ENCODE measurements at places on chromosomes 7 and 10.

DNA sequence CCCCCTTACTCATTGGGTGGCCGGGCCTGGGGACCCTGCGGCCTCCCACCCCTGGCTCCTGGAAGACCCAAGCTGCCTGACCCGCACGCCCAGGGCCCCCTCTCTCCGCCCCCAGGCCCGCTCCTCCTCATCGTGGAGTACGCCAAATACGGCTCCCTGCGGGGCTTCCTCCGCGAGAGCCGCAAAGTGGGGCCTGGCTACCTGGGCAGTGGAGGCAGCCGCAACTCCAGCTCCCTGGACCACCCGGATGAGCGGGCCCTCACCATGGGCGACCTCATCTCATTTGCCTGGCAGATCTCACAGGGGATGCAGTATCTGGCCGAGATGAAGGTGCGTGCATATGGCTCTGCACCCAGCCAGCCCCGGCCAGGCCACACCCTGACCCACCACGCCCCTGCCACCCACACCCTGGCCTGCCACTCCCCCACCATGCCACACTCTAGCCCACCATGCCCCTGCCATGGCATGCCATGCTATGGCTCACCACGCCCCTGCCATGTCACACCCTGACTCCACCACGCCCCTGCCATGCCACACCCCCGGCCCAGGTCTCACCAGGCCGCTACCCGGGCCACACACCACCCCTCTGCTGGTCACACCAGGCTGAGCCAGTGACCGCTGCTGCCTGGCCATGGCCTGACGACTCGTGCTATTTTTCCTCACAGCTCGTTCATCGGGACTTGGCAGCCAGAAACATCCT lies 18.7 kb upstream of the CSGALNACT2 start:
- DNase-seq = no peak

DNA sequence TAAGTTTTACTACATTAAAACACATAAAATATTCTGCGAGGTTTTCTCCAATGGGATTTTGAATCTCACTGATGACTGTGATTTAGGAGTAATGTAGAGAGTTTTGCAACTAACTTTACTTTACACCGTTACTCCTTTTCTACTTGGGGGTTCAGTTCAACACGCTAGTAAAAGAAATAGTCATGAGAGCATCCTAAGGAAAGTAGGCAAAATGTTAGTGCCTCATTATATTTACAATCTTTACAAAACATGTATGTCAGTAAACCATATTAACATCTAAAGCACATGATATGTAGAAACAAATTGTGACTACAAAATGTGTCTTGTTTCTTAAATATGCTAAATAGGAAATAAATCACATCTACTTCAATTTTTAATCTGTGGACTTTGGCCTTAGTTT lies 6.0 kb downstream of the MEOX2 start:
- no peak for DNase-seq

GRCh38 chr10:48237259-48238250 lies 36.9 kb downstream of the FRMPD2 start:
- no peak for DNase-seq

DNA sequence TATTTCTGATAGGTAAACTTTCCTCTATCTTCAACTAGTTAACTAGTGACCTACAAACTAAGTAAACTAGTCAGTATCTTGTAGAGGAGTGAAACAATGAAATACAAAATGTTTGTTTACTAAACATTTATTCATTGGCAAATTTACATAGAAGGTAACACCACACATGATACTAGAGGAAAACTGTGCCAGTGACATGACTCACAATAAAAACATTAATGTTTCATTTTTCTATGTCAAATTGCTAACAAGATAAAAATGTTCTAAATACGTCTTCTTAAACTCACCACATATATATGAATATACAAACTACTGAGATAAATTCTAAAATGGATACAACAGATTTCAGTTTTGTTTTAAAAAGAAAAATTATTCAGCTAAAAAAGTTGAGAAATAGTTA lies 471.3 kb downstream of the PARD3 start:
- no peak for DNase-seq

GRCh38 chr10:77121829-77122228 lies 515.8 kb downstream of the KCNMA1 start:
- no peak for DNase-seq

DNA sequence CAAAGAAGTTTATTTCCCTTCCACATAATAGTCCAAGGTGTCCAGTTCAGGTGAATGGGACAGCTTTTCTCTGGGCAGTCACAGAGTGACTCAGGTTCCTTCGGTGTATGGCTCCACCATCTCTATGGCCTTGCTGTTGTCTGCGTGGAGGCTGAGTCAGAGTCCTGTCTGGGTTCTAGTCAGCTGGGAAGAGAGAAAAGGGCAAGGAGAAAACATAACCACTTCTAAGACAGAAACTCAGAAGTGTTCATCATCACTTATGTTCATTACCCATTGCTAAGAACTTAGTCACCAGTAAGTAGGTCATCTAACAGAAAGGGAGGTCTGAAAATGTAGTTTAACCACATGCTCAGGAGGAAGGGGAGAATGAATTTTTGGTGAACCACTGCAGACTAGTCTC lies 32.4 kb upstream of the CCDC7 start:
- DNase-seq = peak; percentile 45

DNA sequence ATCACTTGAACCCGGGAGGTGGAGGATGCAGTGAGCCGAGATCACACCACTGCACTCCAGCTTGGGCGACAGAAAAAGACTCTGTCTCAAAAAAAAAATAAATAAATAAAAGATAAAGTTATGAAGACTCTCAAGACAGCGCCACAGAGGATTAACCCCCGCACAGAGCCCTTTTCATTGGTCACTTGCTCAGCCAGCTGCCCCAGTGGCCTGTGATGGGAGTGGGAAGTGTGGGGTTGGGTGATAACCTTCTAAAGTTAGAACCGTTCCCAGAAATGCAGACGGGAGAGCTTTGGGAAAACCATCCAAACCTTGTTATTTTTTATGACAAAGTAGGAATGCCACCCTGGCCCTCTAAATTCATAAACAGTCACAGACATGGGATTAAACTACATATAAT lies 57.4 kb downstream of the PARP12 start:
- DNase-seq = no peak

GRCh38 chr7:4144811-4145510 lies 537.1 kb upstream of the FOXK1 start:
- no peak for DNase-seq

DNA sequence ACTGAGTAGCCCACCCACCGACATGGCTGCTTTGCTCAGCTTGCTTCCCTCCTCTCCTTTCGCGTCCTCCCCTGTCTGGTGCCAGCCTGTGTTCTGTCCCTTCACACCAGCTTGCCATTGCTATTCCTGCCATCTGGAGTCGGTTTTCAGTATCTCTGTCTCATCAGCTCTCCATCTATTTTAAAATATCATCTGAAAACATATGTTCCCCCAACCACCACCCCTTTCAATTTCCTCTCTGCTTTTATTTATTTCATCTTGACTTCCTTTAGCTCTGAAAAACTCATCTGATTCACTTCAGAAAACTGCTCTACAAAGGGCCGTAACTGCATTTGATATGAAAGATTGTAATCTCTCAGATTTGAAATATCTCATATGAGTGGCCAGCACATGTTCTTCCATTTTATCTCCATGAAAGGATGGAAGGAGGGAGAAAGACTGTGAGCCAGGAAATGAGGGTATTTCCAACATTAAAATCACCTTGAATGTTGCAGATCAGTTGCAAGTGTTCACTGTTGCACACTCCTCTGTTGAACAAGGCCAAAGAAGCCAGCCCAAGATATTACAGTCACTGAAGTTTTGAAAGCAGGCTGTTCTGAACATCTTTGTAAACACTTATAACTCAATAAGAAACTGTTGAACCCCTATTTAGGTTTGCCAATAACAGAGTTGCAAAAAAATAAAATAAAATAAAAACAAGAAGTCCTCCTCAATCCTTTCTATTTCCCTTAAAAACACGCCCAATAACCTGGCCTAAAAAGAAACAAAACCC lies 202.4 kb upstream of the NEBL start:
- DNase-seq = no peak

DNA sequence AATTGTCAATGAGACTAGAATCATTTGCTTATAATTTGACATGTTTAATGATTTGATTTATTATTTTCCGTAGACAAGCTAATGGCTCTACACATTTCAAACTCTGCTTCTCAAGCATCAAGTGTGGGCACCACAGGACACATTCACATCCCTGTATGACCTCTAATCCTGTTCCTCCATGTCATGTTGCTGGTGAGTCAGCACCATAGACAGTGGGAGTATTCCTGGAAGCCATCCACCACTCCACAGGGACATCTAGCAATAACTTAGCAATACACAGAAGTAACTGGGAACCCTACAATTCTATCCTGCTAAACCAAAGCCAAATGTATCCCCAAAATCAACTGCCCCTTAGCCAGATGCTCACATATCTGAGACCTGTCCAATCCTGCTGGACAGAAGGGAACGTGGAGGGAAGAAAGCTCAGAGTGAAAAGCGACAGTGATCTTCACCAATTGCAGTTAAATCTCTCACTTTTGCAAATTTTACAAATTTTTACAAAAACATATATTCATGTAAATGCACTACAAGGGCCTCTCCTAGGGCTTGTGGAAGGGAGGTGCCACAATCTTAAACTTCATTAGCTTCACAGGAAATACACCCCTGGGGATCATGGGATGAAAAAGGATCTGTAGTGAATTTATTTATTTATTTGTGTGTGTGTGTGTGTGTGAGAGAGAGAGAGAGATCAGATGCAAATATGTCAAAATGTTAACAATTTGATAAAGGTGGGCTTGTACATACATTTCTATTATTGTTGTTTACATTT lies 126.5 kb downstream of the GFRA1 start:
- no peak for DNase-seq

GRCh38 chr7:15794801-15795200 lies 108.3 kb upstream of the MEOX2 start:
- DNase-seq = no peak

DNA sequence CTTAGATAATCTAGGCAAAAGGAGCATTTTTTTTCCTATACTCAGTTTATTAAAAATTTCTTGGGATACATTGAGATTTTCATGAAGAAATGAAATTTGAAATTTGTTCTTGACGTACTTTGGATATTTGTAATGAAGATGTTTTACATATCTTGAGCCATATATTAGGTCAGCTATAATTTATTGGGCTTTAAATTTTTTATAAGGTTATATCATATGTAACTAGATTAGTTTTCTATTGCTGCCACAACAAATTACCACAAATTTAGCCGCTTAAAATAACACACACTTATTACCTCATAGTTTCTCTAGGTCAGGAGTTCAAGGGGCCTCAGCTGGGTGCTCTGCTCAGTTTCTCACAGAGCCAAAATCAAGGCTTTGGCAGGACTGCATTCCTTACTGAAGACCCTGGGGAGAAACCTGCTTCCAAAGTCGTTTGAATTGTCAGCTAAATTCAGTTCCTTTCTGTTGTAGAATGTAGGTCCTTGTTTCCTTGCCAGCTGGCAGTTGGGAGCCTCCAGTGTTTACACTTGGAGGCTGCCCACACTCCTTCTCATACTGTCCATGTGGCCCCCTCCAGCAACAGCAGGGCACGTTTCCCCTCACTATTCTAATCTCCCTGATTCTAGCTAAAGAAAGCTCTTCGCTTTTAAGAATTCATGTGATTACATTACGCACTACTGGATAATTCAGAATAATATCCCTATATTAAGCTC lies 42.6 kb upstream of the DNAH11 start:
- no peak for DNase-seq

GRCh38 chr7:67589183-67589582 lies 592.5 kb downstream of the TYW1 start:
- no peak for DNase-seq

GRCh38 chr7:5214641-5215040 lies 24.6 kb downstream of the WIPI2 start:
- DNase-seq = no peak

- DNase-seq = no peak
Measured at GRCh38 chr10:43862756-43863155, 214.1 kb upstream of the ZNF32 start.

DNA sequence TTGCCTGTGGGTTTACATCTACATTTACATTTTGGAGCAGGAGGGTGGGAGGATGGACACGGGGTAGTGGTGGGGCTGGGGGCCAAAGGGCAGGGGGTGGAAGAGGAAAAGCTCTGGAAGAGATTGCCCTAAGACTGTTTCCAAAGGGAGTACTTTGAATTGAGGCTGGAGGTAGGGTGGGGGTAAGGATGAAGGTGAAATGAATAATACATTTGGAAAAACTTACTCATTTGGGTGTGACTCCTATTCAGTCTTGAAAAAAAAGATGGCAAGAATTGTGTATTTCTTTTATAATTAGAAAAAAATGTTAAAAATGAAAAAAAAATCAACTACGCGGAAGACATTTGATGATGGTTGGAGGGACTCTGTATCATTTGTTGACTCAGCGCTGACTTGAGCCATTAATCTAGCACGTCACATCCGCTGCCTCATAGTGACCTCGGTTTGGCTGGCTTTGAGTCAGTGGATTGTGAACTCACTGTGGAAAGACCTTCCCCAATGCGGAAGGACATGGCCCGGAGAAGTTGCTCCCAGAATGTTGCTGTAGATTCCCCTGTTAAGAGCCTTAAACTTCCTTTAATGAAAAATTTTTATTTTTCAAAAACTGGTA lies 2.8 kb downstream of the FAM180A start:
- no peak for DNase-seq

DNA sequence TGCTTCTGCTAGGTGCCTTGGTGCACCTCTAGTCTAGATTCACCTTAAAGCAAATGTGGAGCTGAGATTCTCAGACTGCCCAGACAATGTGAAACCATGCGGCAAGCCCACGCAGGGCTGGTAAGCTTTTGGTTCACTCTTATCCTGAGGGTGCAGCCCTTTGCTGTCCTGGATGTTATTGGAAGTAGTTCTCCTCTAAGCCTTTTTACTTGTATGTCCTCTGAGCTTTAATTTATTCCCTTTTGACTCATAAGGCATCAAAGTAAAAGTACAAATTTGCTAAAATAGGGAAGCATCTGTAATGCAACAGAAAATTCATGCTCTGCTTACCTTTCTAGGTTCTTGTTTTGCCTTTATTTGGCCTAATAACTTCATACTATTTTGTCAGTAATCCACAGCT lies 186.8 kb downstream of the MACC1 start:
- DNase-seq = no peak

- no peak for DNase-seq
Measured at GRCh38 chr10:121392657-121393056, 205.6 kb downstream of the FGFR2 start.

DNA sequence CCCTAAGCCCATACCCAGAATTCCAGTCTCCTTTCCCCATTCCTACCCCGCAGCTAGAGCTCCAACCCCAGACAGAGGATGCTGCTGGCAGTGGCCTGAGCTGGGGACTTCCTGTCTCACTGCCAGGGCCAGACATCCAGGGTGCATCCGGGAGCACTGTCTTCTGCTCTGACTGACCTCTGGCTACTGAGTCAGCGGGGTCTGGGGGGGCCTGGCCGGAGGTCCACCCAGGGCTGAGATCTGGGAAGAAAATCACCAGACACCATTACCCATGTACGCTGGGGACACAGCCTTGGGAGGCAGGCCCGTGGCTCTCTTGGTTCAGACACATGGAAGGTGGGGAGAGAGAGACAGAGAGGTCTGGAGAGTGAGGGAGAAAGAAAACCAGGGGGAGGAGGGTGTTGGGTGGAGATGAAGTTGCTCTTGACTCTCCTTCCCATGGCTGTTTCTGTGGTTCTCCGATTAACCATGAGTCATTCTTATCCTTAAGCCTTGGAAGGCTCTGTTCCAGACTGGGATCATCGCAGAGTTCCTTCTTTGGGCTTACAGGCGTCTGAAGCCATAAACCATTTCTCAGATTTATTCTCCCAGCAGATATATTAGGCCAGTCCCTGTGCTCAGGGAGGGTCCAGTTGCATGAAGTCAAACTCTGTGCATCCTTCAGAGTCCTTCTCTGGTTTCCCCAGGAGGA lies 23.6 kb downstream of the TSPAN15 start:
- DNase-seq = no peak

All from T-helper 2 cell treated with Interferon-gamma antibody and Interleukin-4, amounts not matched to agents 5 μg/mL and 100 μg/mL, for 36 hours (primary cell).